AG10803 (cell line): ENCODE measurements at places on chromosomes 12 and 14.

DNA sequence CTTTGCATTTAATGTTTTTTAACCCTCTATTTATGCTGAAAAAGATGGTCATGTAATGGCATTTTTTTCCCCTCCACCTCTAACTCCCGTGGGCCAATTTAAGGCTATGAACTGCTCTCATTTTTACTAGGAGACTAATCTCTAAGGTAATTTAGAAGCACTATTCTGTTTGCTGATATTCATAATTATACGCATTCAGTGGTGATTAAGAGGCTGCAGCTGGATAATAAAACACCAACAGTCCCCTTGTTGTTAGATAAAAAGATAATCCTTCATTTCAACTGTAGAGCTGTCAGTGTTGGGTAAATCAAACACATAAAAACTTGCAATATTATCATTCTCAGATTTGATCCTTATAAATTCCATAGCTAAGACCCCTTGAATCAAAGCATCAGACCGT lies 8.9 kb downstream of the MYO1H start:
- no peak for DNase-seq

DNA sequence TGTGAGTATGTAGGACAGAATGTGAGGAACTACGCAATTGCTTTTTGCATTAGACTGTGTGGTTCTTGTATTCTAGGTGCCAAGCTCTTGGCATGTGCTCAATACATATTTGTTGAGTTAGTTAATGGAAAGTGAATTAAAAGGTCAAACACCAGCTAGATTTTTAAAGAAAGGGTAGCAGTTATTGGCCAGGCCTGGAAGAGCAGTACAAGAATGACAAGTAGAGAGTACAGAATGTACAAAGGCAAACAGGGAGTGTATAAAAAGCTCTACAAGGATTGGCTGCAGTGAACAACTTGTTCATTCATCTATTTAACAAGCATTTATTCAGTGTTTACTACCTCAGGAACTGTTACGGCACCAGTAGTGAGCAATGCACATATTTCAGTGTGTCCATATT lies 854.0 kb upstream of the SEL1L start:
- no peak for DNase-seq

DNA sequence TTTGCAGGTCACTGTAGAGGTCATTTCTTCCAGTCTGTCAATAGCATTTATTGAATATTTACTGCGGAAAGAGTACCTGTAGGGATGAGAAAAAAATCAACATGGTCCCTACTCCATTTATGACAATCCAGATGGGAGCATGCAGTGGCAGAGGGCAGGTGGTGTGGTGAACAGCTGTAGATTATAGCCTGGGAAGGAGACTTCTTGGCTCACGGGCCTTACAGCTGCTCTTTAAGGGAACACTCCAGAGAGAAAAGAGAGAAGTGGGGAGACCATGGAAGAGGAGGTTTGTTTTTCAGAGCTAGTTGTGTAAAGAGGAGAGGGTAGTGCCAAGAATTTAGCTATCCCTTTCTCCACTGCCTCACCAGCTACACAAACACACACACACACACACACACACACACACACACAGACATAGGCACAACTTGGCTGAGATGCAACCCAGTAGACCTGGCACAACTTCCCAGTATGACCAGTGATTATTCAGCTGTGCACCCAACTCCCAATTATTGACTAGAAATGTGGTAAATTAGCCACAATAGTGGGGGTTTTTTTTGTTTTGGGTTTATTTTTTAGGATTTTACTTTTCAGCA lies 41.0 kb downstream of the GPHB5 start:
- DNase-seq, result no peak

- DNase-seq, result no peak
Observed at GRCh38 chr12:19761463-19761862, 322.2 kb downstream of the AEBP2 start.

- DNase-seq, result no peak
Observed at GRCh38 chr14:96408608-96409007, 16.7 kb downstream of the AK7 start.

GRCh38 chr14:72741826-72742117 lies 152.1 kb downstream of the DPF3 start:
- no peak for DNase-seq

DNA sequence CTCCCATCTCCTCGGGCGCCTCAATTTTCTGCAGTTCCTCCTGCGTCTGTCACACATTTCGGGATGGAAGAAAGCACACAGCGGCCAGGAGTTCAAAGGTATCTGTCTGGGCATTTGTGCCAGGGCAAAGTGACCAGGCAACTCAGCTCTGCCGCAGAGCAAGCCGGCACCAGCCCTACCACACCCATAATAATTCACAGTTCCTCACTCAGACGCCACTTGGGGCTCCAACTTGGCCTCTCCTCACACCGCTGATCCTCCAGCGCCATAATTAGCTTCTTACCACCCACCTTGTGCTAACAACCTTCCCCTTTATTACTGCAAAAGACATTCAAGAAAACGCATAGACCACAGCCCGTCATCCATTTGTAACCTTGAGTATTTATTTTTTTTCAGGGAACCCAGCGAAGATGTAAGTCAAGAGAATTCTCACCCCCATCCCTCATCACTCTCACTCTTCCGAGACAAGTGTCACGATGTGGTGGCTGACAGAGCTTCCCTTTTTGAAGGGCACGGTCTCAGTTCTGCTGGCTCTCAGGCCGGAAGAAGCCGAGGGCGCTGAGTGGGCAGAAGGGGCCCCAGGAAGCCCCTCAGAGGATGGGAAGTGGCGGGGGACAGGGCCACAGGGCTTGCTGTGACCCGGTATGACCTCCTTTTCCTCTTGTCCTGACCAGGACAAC lies 25.2 kb upstream of the NCOR2 start:
- no peak for DNase-seq

DNA sequence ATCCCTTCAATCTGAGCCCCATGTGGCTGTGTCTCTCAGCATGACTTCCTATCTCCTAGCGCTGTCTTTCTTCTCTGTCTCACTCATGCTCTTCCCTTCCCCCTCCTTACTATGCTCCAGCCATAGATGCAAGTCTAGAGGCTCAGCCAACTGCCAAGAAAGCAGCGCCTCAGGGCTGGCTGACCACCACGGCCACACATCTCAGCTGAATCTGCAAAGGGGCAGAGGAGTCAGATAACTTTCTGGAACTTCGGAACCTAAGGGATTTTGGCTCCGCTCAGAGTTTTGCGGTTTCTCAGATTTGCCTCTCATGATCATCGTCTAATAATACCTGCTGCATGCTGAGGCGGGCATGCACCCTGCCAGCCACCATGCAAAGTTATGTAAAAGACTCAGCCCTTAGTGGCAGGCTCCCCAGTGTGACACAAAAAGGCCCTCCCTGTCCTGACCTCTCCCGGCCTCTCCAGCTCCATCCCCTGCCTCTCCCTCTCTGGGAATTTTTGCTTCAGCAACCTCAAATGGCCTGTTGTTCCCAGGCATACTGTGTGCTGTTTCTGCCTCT lies 5.0 kb upstream of the FGF6 start:
- DNase-seq, result no peak

- no peak for DNase-seq
Observed at GRCh38 chr14:101328412-101329028, 232.8 kb upstream of the DIO3 start.

GRCh38 chr12:129964826-129965457 lies 61.1 kb upstream of the TMEM132D start:
- DNase-seq, result no peak

DNA sequence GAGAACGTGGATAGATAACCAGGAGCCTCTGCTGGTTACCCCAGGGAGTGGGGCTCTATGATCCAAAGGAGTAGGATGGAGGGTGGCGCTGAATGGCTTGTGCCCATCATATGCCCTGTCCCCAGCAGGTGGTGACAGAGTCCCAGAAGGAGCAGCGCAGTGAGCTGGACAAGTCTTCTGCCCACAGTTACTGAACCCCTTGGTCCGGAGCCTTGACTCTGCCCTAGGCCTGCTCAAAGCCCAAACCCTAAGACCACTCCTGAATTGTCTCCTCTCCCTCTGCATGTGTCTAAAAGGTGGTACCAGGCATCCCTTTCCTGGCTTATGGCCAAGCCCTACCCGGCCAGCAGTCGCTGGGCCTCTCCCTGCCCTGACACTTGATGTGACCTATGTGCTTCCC lies 3.2 kb downstream of the PRPH start:
- DNase-seq, result no peak

DNA sequence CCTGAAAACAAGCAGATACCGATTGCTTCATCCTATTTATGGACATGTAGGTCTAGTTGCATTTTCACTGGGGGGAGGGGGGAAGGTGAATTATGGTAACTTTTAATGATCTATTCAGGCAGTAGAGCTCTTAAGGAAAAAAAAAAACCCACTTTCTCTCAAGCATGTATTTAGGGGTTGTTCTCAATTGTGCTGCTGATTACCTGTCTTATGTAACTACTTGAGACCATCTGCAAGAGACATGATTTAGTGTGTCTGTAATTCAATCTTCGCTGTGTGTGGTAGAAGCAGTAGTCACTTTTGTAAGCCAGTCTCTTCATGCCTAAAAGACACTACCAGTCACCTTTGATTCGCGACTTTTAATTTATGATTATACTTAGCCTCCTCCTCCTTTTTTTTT lies 8.9 kb downstream of the CALM1 start:
- DNase-seq, result no peak

DNA sequence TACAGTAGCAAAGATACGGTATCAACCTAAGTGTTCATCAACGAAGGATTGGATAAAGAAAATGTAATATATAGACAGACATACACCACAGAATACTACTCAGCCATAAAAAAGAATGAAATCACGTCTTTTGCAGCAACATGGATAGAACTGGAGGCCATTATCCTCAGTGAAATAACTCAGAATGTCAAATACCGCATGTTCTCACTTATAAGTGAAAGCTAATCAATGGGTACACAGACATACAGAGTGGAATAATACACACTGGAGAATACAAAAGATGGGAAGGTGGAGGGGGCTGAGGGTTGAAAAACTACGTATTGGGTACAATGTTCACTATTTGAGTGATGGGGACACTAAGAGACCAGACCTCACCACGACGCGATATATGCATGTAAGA lies 1.1 kb downstream of the RACGAP1 start:
- DNase-seq, result no peak

- no peak for DNase-seq
Observed at GRCh38 chr12:26828280-26829073, 4.5 kb downstream of the ITPR2 start.

GRCh38 chr12:53402871-53403270 lies 20.8 kb upstream of the AMHR2 start:
- DNase-seq, result no peak
